ENCODE measurements at places on chromosomes 3 and 15. TPM values are rescaled to one million over a fixed set of nuclear protein-coding genes. Genes with fewer than 3 reads are reported as not detected.

Gene REC114
- not detected for total RNA-seq

GRCh38 chr3:70811880-70812279, 499.4 kb upstream of the MDFIC2 start:
- no peak for DNase-seq

GRCh38 chr15:72481015-72481659, 7.0 kb downstream of the ARIH1 start:
- DNase-seq: no peak

DNA sequence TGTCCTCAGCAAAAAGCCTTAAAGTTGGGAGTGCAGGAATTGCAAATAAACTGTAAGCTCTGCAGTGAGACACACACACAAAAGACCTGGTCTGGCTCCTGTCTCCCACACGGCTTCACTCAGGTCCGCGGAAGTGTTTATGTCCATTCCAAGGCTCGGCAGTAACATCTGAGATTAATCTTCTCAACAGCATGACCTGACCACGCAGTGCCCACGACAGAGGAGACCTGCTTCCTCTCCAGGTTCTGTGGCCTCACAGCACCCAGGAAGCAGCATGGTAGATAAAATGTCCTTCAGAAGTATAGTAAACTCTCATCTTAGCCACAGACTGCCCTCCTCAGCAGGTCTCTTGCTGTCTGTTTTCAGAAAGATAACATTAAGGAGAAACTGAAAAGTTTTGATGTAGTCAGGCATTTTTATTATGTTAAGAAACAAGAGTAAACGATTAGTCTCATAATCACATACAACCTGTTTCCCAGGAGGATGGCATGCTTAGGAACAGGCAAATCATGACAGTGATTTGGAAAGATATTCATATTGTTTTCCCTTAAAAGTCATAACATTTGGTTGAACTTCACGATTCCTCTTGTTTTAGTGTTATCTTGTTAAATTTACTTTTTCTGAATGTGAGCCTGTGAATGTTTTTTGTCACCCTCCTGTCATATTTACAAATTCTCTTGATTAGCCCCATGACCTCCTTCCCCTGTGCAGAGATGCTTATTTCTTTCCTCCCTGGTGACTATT, 34.6 kb downstream of the CD200R1L start:
- DNase-seq: no peak

DNA sequence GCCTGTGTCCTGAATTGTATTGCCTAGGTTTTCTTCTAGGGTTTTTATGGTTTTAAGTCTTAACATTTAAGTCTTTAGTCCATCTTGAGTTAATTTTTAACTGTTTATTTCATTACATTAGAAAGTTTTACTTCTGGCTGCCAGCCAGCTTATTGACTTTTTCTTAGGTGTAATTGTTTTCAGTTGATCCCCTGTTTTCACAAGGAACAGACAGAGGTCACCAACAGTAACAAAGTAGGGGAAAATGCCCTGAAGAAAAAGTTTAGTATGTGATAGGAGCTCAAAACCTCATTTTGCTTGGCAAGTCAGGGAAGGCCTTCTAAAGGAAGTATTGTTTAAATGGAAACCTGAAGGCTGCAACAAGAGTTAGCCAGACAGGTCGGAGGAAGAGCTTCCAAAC, 10.4 kb downstream of the WDR48 start:
- DNase-seq: no peak

GRCh38 chr3:172705170-172705569, 5.7 kb downstream of the NCEH1 start:
- DNase-seq: no peak

DNA sequence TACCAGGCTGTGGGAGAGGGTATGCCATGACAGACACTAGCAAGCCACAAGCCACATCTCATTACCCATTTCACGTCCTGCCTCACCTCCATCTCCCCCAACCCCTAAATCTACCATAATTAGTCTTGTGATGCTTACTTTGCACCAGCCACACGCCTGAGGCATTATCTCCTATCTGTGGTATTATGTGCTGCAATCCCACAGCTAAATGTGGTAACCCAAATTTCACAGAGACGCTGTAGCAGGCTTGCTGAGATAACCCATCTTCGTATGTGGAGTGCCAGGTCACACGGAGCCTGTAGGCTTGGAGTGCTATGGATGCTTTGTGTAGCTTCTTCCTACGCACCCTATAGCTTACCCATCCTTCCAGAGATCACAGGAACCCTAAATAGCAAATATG, 256.7 kb upstream of the KCNH8 start:
- no peak for DNase-seq

Gene EXD1
- not detected for total RNA-seq

GRCh38 chr15:25670025-25670554, 193.0 kb downstream of the ATP10A start:
- DNase-seq: peak; percentile 86

DNA sequence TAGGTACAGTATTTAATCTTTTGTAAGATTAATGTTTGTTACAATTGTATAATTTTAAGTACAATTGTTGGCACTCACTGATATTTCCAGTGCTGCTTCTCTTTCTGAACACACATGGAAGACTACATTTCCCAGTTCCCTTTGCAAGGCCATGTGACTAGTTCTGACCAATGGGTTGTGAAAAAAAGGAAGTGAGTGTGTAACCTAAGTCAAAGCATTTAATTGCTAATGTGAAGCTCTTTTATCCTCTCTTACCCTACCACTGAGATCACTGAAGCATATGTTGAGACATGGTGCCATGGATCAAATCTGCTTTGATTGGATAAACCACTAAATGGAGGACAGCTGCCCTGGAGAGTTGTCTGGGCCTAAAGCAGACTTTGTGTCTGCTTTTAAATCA, 83.9 kb upstream of the PLXND1 start:
- DNase-seq: peak; percentile 60

Gene CORO2B
- total RNA-seq: 3.2 TPM

GRCh38 chr15:40229956-40230355, 8.9 kb upstream of the PAK6 start:
- no peak for DNase-seq

Gene SLC6A11
- 1.9 TPM for total RNA-seq

- no peak for DNase-seq
These were observed 356.1 kb downstream of the OTOL1 start for GRCh38 chr3:161852744-161853143.

GRCh38 chr15:31598620-31599019, 272.0 kb downstream of the KLF13 start:
- peak; percentile 91 for DNase-seq
